ENCODE measurements at places on chromosomes 13 and 19. TPM values are rescaled to one million over a fixed set of nuclear protein-coding genes. Genes with fewer than 3 reads are reported as not detected.

GNA15 gene
- 36.0 TPM for total RNA-seq

GJB6 gene
- not detected for total RNA-seq

ADGRL1 gene
- 35.9 TPM for total RNA-seq

NLRP4 gene
- total RNA-seq = not detected

HAUS5 gene
- total RNA-seq = 15.8 TPM

LILRA2 gene
- 13.6 TPM for total RNA-seq

CRYL1 gene
- total RNA-seq = 21.2 TPM

FRY gene
- 68.1 TPM for total RNA-seq

NCAN gene
- 0.03 TPM for total RNA-seq

ZNF415 gene
- total RNA-seq = 16.6 TPM

ADM5 gene
- 0.60 TPM for total RNA-seq

POSTN gene
- 30.6 TPM for total RNA-seq

TMEM238 gene
- 0.43 TPM for total RNA-seq

HSD17B14 gene
- 12.8 TPM for total RNA-seq

PBX4 gene
- total RNA-seq = 8.3 TPM

CGB1 gene
- total RNA-seq = not detected

ZNF541 gene
- not detected for total RNA-seq

FARP1 gene
- total RNA-seq = 102 TPM

GNG8 gene
- total RNA-seq = not detected

MIA gene
- total RNA-seq = not detected

RBM26 gene
- total RNA-seq = 30.5 TPM

PDE4C gene
- 32.4 TPM for total RNA-seq

CRTC1 gene
- 16.0 TPM for total RNA-seq

PSG3 gene
- total RNA-seq = not detected

ADGRE2 gene
- 2.8 TPM for total RNA-seq

GGN gene
- total RNA-seq = 0.61 TPM

SIGLEC5 gene
- total RNA-seq = 1.6 TPM

CXCL17 gene
- total RNA-seq = 98.9 TPM

SCEL gene
- total RNA-seq = 6.0 TPM

RYR1 gene
- total RNA-seq = 2.9 TPM

SERP2 gene
- total RNA-seq = 6.6 TPM

JAK3 gene
- 17.3 TPM for total RNA-seq

SIGLEC12 gene
- 0.28 TPM for total RNA-seq

ZNF227 gene
- total RNA-seq = 15.1 TPM

IFT88 gene
- 18.2 TPM for total RNA-seq

MEIOSIN gene
- not detected for total RNA-seq

CEACAM20 gene
- not detected for total RNA-seq

SYNGR4 gene
- total RNA-seq = not detected

MAP2K7 gene
- total RNA-seq = 17.8 TPM

SLC7A10 gene
- 0.21 TPM for total RNA-seq

CGB8 gene
- not detected for total RNA-seq

NANOS2 gene
- not detected for total RNA-seq

ISOC2 gene
- 63.2 TPM for total RNA-seq

ERF gene
- total RNA-seq = 53.6 TPM

KCNJ14 gene
- total RNA-seq = 0.83 TPM

ZNF486 gene
- total RNA-seq = 23.9 TPM

MBD3L2 gene
- not detected for total RNA-seq

DYRK1B gene
- 25.5 TPM for total RNA-seq

FUT6 gene
- total RNA-seq = 1.9 TPM

ZNF93 gene
- total RNA-seq = 3.9 TPM

ETFB gene
- 101 TPM for total RNA-seq

ERICH4 gene
- not detected for total RNA-seq

DOCK6 gene
- 129 TPM for total RNA-seq

CYP4F8 gene
- not detected for total RNA-seq

Data from lung (tissue), 17 donors.